ENCODE measurements at places on chromosomes 1 and 21. TPM values are rescaled to one million over a fixed set of nuclear protein-coding genes. Genes with fewer than 3 reads are reported as not detected.
A peak's percentile ranks its signal among the peaks of the same experiment; 100 is the strongest.

DNA sequence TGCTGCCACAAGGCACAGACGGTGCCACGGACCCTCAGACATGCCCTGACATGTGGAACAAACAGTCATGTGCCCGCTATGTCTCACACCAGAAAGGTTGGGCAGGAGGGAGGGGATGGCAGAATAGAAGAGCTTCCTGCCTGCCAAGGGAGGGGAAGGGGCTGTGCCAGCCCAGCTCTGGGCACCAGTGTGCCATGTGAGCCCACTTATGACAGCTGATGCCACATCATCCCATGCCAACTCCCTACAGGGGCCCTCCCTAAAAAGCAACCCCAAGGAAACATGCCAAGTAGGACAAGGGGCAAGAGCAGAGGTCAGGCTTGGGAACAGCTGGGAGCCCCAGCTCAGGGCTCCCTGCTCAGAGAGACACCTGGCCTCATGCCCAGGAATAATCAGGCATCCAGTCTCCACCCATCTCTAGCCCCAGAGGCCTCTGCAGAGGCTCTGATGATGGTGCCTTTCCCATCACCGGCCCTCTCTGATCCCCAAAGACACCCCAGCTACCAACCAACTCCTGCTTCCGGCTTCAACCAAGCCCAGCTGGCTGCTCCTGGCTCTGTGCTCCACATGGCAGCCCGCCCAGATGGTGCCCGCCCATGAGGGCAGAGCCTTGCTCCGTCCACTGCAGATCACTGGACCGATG, 10.3 kb downstream of the ADGRB2 start:
- peak; percentile 37 for DNase-seq

DNA sequence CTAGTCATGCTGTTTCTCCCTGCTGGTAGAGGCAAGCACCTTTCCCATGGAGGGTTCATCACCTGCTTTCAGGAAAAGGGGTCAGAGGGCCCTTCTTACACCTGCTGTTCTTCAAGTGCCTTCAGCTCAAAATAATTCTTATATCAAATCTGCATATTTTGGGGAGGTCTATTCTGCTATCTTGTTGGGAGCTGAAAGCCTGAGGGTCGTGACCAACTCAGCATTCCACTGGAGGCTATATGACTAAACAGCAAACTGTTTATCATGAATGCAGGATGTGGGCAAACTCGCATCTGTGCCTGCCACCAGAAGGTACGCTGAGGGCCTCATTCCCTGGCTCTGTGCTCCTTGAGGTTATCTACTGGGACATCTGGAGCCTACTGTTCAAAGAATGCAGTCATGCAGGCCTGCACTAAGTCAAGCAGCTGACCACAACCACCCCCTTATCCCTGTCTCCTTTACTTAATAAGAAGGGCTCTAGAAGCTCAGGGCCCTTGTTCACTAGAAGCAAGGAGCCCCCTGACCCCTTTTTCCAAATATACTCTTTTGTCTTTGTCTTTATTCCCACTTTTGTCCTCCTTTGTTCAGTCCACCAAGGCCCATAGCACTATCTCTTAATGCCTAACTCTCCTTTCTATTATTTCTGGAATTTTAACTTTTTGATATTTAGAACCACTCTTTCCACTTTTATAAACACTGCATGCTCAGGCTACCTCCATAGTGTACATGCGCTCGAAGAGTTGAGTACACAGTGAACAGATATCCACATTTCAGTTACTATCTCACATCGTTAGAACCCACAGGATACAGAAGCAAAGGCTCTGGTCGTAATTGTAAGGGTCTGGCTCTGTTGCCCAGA, 4.5 kb upstream of the TRIM17 start:
- DNase-seq, result no peak

DNA sequence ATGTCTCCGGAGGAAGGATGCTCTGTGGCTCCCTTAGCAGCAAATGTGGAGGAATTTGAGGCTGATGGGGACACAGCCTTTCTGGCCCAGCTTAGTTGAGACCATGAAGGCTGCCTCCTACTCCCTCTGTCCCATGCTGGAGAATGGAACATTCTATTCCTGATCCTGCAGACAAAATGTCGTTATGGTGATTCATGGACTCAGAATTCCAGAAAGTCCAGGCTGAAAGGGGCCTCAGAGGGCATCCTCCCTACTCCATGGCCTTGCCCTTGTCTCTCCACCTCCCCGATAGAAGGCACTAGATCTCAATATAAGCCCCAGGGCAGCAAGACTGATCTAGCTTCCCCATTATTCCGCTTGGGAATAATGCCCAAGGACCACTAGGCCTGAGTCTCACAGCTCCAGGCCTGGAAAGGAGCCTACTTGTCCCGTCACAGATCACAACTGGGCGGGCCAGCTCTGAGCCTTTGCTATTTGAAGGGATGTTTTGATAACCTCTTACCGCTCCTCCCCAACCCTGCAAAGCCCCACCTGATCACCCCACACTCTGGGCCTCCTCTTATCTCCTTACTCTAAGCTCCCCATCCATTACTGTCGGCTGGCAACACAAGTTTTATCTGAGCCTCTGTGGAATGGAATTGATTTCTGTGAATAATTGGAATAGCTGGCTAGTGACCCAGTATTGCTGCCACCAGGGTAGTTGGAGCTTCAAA, 52.8 kb upstream of the TRABD2B start:
- DNase-seq, result no peak

DNA sequence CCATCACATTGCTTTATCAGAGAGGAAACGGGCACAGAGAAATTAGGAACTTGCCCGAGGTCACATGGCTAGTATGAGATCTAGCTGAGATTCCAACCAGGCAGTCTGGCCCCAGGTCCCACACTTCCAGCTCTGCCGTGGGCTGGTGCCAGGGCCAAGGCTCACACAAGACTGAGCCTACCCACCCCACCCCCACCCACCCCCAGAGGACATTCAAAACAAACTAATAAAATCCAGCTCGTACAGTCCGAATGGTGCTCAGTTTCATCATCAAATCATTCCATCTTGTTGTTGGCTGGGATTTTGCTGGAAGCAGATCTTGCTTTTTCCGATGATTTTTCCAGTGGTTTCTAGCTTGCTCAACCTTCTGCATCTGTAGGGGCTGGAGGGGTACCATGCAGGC, 27.9 kb downstream of the MATN1 start:
- peak; percentile 65 for DNase-seq

- no peak for DNase-seq
Observed at GRCh38 chr1:230827801-230828200, 40.5 kb downstream of the C1orf198 start.

GRCh38 chr21:39658066-39658465, 45.3 kb downstream of the B3GALT5 start:
- DNase-seq, result no peak

DNA sequence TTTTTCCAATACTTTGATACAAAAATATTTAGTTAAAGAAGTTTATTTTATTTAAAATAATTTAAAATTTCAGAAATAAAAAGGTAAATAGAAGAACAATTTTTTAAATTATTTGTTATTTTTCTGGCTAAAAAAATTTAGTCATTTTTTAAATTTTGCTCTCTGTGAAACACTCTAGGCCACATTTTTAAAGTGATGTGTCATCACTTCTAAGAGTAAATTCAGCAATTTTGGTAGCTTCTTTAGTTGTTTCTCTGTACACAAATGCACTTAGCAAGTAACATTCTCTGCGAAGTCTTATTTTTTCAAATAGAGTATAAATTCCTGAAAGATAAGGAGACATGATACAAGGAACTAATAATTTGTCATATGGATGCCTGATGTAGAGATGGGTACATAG, 760.0 kb upstream of the PRMT6 start:
- DNase-seq, result no peak

GRCh38 chr1:45820788-45821187, 17.4 kb downstream of the MAST2 start:
- no peak for DNase-seq

DNA sequence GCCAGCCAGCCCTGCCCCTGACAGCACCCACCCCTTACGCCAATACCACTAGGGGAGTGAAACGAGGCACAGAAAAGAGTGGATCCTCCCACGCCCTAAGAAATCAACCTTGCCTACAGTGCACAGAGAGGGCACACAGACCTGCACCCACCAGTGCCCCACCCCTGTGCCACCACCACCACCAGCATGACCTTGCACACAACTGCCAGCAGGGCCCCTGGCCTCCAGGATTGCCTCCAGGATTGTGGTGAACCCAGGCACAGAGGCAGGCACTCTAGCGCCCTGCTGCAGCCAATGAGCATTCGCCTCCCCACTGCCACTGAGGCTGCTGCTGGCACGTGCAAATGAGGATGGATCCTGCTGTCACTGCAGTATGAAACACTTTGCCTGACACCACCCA, 23.5 kb upstream of the SGIP1 start:
- no peak for DNase-seq

- DNase-seq, result peak; percentile 15
Observed at GRCh38 chr1:167648978-167649744, 19.1 kb downstream of the RCSD1 start.

DNA sequence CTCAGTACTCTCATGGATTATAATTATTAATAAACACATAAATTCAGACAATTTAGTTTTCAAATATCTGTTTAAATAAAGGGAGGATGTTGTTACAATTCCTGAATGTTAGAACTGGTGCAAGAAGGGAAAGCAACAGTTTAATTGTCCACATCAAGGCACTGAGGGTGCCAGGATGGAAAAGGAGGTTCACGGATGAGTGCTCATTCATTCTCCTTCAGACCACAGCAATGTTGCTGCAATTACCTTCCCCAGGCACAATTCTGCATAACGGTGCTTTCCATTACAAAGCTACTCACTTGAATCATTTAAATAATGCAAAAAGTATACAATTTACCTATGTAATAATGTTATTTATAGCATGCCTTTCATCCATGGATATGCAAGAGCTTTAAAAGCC, 52.3 kb upstream of the COG2 start:
- DNase-seq, result no peak

DNA sequence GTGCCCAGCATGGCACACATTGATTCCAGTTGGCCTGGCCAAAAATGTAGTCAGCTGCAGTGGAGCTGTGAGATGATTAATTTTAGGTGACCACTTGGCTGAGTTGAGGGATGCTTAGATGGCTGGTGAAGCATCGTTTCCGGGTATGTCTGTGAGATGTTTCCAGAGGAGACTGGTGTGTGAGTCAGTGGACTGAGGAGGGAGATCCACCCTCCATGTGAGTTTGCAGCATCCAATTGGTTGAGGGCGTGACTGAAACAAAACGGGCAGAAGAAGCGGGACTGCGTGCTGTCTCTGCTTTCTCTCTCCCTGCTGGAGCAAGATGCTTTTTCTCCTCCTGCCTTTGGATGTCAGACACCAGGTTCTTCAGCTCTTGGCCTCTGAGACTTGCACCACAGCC, 68.2 kb upstream of the DSCAM start:
- DNase-seq, result no peak

- DNase-seq, result no peak
Observed at GRCh38 chr1:49251019-49251784, 474.5 kb upstream of the BEND5 start.

DNA sequence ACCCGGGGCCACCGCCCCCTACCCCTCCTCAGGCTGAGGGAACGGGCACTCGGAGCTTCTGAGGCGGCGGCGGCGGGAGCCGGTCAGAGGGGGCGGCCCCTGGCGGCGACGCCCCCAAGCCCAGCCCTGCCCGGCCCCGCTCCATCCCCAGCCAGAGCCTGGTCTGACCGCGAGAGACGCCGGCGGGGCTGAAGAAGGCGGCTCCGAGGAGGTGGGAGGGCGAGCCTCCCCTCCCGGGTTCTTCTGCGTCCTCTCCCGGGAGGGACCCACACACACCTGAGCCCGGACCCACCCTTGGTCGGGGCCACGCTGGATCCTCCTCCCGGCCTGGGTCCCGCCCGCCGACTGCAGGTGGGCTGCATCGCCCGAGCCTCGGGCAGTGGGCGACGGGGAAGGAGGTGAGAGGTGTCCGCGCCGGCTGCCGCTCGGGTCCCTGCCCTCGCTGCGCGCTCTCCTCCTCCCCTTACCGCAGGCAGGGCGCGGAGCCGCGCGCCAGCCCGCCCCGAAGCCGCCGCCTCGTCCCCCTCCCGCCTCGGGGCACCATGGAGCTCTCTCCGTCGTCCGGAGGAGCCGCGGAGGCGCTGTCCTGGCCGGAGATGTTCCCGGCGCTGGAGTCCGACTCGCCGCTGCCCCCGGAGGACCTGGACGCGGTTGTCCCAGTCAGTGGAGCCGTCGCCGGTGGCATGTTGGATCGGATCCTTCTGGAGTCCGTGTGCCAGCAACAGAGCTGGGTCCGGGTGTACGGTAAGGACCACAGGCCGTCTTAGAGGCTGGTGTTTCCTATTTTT, at the start of gene RASAL2:
Gene RASAL2, plus strand, starts transcription at position 154 of the 788 bp plus-strand sequence. Its CDS starts 389 bp downstream, at position 543.
- DNase-seq, result peak; percentile 72

DNA sequence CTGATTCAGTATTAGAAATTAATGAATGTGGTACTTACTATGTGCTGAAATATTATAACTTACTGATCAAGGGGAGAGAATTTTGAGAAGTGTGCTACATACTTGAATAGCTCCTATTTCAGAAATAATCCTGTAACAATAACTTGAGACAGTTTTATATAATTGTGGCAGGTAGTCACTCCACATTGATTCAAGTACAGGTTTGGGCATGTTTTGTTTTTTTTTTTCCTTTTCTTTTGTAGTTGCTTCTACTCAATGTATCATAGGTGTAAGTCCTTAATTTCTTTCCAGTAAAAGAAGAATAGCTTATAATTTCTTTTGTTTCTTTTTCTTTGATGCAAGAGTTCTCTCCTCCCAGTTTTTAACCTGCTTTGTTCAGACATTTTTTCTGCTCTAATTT, 86.1 kb upstream of the ADGRL2 start:
- DNase-seq, result no peak

DNA sequence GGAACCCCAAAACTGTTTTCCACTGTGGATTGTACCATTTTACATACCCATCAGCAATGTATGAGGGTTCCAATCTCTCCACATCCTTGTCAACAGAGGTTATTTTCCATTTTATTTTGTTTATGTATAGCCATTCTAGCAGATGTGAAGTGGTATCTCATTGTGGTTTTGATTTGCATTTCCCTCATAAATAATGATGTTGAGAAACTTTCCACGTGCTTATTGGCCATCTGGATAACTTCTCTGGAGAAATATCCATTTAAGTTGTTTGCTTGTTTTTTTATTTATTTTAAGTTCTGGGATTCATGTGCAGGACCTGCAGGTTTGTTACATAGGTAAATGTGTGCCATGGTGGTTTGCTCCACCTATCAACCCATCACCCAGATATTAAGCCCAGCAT, 280.2 kb upstream of the USP25 start:
- DNase-seq, result no peak

DNA sequence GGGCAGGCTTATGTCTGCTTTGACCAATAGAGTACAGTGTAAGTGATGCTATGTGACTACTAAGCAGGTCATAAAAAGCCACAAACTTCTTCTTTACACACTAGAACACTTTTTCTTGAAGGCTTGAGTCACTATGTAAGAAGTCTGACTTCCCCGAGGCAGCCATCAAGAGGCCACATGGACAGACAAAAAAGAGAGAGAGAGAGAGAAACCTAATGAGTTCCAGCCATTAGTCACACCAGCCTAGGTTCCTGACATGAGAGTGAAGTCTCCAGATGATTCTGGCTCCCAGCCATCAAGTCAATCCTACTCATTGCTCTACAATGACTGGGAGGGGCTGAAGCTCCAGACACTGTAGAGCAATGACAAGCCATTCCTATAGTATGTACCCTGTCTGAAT, 101.4 kb downstream of the LHX9 start:
- no peak for DNase-seq

Gene RCSD1
- polyA plus RNA-seq, result 19.9 TPM

Gene CDCA8
- 13.5 TPM for polyA plus RNA-seq

Gene SLC5A3
- 22.3 TPM for polyA plus RNA-seq

Gene ADORA1
- polyA plus RNA-seq, result 17.2 TPM

Gene FMO5
- 12.8 TPM for polyA plus RNA-seq

Gene SPRR2A
- not detected for polyA plus RNA-seq

Gene C1orf141
- 2.1 TPM for polyA plus RNA-seq
